ENCODE measurements at places on chromosomes 6 and 20.

GRCh38 chr6:57142178-57142525 is 30.0 kb upstream of the BAG2 start:
- no peak for DNase-seq

DNA sequence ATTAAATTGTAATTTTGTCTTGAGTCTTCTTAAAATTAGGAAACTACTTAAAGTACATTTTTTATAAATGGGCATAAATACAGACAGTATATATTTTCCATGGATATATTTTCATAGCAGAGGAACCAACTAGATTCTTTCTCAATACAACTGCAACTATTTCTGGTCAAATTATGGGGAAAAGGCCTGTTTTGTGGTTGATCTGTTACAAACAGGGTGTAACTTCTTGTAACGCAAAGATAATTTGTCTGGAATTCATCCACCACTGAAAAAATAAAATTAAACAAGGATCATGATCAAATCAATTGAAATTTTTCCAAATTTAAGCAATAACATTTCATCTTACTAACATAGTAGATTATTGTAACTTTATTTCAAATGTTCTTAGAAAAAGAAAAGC is 67.2 kb upstream of the RNF146 start:
- DNase-seq: no peak

DNA sequence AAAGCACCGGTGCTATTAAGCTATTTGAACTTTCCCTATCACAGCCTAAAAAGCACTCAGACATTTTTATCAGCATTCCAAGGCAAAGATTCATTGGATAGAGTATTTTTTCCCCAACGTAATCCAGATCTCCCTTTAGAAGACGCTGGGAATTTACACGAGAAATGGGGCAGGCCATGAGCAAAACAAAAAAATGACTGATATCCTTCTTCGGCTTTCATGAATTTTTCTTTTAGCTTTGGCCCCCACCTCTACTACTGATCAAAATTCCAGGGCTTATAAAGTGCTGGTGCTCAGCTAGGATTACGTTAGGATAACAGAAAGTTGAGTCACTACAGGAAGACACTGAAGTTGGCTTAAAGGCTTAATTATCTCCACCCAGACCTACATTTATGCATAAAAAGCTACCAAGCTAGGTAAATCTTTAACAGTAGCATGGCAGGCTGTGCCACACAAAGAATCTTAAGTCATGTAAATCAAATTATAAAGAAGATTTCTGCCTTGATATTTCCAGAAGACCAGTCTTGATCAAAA is 418.5 kb upstream of the BTBD3 start:
- no peak for DNase-seq

DNA sequence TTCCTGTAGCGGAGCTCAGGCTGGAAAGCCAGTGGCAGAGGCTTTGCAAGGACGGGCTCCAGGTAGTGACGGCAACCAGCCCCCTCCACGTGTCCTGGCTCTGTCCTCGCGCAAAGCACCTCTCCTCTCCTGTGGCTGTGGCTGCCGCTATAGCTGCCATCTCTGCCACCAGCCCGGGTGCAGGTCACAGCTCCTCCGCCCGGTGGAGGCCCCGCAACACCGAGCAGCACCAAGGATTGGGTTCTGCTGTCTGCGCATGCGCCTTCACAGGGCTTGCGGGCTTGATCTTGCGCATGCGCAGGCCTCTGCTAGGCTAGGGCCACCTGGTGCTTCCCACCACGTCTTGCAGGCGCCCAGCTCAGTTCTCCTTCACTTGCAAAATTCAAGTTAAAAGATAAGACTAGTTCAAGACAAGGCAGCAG is 625.4 kb downstream of the QKI start:
- DNase-seq: no peak
